ENCODE measurements at places on chromosomes 6 and 20.

- no peak for DNase-seq
Observed at GRCh38 chr20:63382551-63383300, 21.6 kb upstream of the CHRNA4 start.

- no peak for DNase-seq
Observed at GRCh38 chr6:40524797-40525585, 62.2 kb downstream of the LRFN2 start.

DNA sequence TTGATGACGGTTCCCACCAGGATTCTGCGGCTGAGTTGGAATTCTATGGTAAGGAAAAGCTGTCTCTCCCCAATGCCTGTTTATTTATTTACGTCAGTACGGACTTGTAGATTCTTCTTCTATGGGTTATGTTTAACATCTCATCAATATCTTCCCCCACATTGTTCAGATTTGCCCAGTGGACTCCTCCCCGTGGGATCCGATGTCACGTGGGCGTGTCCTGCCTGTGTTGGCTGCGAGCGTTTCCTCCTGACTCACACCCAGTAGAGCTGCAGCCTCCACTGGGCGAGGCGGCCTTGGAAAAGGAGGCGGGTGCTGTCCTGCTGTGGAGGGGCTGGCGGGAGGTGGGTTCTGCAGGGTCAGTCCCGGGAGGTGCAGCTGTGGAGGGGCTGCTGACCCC is 46.8 kb upstream of the SLCO4A1 start:
- peak; percentile 15 for DNase-seq

DNA sequence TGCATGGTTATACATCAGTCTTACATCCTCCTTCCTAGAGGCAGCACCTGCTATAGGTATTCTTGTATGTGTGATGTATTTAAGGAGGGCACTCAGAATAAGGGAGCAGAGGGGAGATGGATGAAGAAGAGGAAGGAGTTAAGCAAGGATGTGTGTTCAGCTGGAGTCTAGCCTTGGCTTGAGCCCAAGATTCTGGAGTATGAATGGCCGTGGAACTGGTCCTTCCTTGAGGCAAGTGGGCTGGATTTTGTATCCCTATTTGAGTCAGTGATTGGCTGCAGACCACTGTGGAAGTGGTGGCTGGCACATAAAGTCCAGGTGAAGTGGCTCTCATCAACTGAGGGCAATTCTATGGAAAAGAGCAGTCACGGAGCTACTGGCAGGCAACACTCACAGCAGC is 112.0 kb upstream of the RNF24 start:
- no peak for DNase-seq

- no peak for DNase-seq
Observed at GRCh38 chr6:30703011-30703410, 12.2 kb upstream of the NRM start.

- peak; percentile 47 for DNase-seq
Observed at GRCh38 chr20:37615340-37616109, 78.3 kb upstream of the CTNNBL1 start.

DNA sequence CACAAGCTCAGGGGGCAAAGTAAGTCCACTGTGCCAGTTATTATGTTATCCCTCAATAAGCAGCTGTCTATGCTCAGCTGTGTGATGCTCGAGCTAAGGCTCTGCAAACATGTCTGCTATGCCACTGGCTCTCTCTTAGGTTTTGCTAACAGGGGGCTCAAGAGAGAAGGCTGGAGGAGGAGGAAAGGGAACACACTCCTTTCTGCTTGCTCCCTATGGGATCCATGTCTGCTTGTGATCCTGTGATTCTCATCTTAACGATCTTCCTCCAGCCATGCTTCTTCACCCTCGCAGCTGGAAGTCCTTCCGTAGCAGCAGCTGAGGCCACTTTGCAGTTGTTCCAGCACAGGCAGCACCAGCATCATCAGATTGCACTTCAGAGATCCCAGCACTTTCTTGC is 37.0 kb upstream of the IGF2R start:
- no peak for DNase-seq

DNA sequence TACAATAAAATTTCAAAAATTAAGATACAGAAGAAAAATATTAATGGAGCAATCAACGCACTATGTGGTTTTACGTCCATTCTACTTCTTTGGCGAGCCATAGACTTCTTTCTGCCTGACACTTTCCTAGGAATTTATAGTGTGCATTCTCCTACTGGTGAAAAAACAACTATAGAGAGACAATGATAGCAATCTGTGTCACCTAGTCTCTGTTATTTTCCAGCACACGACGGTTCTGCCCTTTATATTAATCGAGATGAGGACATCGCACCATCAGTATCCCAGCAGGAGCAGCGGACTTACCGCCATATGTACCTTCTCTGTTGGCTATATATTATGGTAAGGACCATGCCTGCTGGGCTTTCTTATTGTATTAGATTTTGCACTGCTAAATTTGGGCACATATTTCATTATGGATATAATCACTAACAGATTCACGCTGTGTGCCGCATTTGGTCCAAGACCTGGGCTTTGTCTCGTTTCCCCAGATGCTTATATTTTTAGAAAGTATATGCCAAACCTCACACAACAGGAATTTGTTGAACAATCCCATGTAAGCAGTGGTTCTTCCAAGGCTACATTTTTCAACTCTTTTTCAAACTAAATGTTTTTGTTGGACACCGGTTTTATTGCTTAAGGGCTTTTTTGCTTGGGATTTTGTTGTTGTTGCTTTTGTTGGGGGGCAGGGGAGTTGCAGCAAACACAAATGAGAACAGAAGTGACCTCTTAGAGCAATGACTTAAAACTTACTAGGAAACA is 166.4 kb downstream of the ADAT2 start:
- DNase-seq: no peak

- DNase-seq: no peak
Observed at GRCh38 chr6:71721642-71722041, 164.7 kb upstream of the RIMS1 start.

- DNase-seq: no peak
Observed at GRCh38 chr20:57061051-57061900, 205.2 kb downstream of the BMP7 start.

DNA sequence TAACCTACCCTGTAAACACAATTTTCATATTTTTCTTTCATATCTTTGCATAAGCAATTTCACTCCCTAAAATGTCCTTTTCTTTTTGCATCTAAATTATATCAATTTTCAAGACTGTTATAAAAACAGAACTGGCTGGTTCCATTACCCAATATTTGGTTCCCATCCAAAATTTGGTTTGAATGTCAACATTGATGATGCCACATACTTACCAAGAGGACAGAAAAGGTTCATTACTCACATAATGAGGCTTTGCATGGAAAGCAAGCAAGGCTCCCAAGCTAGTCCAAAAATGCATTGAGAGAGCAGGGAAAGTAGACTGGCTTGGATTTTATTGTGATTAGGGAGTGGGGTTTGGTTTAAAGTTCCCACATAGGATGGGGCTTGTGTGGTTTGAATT is 144.4 kb upstream of the AKIRIN2 start:
- DNase-seq: no peak

- no peak for DNase-seq
Observed at GRCh38 chr6:4212588-4212987, 77.2 kb upstream of the ECI2 start.

Measured in CD4-positive, alpha-beta T cell (primary cell).